Spinal cord (tissue), 10 donors: ENCODE measurements at places on chromosomes 12 and 14.

DNA sequence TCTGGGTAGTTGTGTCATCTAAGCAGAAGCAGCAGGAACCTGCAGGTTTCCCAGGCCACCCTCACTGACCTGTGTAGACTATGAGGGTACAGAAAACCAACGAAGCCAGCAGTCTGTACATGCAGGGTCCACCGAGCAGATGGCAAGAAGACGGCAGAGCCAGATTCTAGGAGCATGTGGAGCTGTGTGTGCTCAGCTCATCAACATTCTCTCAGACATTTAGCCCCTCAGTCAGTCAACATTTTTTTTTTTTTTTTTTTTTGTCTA is 7.3 kb upstream of the ASIC1 start:
- no peak for DNase-seq

DNA sequence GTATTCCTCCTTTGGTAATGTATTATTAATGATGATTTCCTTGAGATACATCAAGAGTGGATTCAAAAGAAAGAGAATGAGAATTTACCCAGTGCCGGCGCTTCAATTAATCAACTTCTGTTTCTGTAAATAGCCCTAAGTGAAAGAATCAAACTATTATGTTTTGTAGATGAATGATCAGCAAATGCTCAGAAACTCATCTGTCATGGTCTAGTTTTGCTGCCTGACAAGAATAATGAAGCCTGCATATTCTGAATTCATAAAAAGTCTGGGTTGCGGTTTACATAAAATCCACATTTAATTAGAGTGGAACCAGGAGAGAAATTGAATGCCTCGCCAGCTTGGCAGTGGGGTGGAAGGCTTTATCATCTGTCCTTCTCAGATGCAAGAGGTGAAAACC is 325.3 kb downstream of the GALC start:
- peak; percentile 53 for DNase-seq

DNA sequence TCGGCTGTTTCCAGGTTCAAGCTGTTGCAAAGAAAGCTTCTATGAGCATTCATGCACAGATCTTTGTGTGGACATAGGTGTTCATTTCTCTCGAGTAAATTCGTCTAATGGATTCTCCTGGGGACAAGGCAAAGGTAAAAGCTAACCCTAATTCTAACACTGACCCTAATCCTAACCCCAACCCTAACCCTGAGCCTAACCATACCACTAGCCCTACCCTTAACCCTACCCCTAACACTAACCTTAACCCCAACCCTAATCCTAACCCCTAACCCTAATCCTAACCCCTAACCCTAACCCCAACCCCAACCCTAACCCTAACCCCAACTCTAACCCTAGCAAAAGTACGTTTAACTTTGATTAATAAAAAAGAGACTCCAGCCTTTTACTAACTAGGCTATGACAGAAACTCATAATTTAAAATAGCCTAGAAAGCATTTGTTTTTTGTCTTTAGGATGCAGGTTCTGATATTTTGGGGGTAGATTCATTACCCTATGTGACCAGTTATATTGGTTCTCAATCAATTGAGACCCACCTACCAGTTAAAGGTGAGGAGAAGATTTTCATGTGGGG is 27.6 kb upstream of the RFLNA start:
- DNase-seq = no peak

GRCh38 chr14:31864937-31865855 is 211.9 kb upstream of the ARHGAP5 start:
- DNase-seq = no peak

DNA sequence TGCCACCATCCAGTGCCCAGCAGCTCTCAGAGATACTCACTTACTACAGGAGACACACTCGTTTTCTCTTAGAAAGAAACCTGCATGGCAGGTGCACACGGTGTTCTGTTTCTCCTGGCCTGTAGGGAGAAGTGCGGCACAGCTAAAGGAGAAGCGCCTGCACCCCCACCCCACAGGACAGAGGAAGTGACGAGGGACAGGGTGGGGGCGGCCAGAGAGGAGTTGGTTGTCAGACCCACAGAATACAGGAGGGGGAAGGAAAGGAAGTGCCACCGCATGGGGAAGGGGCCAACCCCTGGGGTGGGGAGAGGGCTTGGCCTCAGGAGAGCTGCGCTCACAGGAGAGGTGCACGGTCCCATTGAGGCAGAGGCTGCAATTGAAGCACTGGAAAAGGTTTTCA is 8.8 kb downstream of the TNFRSF1A start:
- DNase-seq = no peak

GRCh38 chr12:26277506-26278246 is 82.3 kb downstream of the SSPN start:
- DNase-seq = no peak

- DNase-seq = no peak
Measured at GRCh38 chr12:92921877-92922276, 7.2 kb downstream of the EEA1 start.

DNA sequence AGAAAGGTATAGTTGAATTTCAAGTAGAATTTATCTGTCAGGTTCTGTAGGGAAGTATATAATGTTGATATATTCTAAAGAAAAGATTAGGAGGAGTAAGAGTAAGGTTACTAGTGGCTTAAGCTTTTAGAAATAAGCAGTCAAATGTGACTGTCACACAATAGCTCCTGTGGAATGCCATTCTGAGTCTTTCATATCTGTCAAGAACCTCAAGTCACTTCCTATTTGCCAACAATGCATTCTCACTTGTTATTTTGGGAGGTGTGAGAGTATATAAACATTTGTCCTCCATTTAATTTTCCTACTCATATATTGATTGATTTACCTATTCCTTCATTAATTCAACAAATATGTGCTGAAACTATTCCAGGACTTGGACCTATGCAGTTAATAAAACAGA is 11.7 kb downstream of the CLEC9A start:
- no peak for DNase-seq

- no peak for DNase-seq
Measured at GRCh38 chr12:120936197-120936596, 32.0 kb upstream of the SPPL3 start.

GRCh38 chr12:95918194-95918993 is 24.0 kb downstream of the CCDC38 start:
- DNase-seq = peak; percentile 17

DNA sequence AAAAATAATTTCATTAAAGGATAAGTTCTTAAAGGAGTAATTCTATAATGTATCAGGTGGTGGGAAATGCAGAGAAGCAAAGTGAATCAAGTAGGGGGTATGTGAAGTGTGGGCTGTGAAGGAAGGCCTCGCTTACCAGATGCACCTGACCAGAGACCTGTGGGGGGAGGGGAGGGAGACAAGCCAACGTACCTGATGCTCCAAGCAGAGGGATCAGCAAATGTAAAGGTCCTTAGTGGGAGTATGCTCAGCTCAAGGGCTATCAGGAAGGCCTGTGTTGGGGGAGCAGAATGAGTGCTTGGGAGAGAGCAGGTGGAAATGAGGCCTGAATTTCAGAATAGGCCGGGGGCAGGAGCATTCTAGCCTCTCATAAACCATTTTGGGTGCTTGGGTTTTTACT is 57.1 kb downstream of the ANO4 start:
- no peak for DNase-seq

GRCh38 chr14:74407021-74407800 is 18.8 kb downstream of the SYNDIG1L start:
- no peak for DNase-seq

DNA sequence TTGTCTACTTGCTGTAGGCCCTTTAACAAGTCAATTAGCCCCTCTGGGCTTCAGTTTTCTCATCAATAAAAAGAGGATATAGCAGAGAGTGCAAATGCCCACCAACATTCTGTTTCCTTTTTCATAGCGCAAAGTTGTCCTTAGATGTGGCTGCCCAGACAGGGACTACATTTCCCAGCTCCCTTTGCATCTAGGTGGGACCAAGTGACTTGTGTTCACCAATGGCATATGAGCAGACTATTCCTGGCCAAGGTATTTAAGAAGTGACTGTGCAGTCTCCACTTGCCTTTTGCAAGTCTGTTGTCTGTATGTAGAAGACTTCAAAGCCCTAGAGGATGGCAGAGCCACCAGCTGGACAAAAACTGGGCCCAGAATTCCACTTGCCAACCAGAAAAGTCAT is 59.7 kb downstream of the DAO start:
- DNase-seq = no peak

DNA sequence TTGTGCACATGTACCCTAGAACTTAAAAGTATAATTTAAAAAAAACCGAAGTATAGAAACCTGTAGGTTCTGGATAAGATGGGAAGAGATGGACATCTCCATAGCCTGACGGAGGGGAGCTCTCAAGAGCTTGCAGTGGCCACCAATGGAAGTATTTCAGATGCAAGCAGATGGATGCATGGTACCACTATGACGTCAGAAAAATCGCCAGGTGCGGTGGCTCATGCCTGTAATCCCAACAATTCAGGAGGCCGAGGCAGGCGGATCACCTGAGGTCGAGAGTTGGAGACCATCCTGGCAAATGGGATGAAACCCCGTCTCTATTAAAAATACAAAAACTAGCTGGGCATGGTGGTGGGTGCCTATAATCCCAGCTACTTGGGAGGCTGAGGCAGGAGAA is 3.4 kb downstream of the TEX22 start:
- DNase-seq = no peak

GRCh38 chr14:103127861-103128598 is 4.8 kb downstream of the TNFAIP2 start:
- DNase-seq = no peak
